IMR-90 (cell line): ENCODE measurements at places on chromosomes 12 and 14. TPM values are rescaled to one million over a fixed set of nuclear protein-coding genes. Genes with fewer than 3 reads are reported as not detected.

The KCNH3 gene
- total RNA-seq = 0.28 TPM in 1 of 2 replicates, not detected in the other

The RD3L gene
- total RNA-seq = not detected in 2 replicates

The SLC24A4 gene
- total RNA-seq = under 0.01 TPM in 1 of 2 replicates, not detected in the other

The GPR84 gene
- not detected in 2 replicates for total RNA-seq

GRCh38 chr12:58530742-58531062 is 389.6 kb downstream of the LRIG3 start:
- no peaks in the 10 kb centered on the region for H3K27me3 ChIP-seq
- peaks cover 7% of the 10 kb centered on the region for H3K4me1 ChIP-seq
- no peaks in the 10 kb centered on the region for H3K36me3 ChIP-seq
- peak; percentile 92 for DNase-seq
- no peak overlapping the region for H3K4me3 ChIP-seq

DNA sequence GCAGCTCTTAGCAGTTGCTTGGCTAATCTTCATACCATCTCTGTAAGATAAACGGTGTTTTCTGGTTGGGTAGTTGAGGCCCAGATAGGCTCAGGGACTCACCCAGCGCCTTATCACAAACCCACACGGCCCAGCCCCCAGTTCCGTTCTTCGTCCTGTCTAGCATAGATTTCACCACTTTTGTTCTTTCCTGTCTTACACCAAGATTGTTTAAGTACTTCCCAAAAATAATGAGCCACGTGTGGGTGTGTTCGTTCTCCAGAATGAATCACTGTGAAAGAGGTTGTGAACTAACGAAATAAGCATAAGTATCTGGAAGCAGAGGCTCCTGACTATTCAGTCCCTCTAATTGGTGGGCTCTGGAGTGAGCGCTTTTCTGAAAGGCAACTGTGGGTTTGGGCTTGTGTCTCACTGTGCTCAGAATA is 21.4 kb downstream of the ACVR1B start:
- peaks cover 38% of the 10 kb centered on the region for H3K4me1 ChIP-seq
- peak overlapping the region; percentile 34; the same call in 1 of the 2 replicates for H3K27ac ChIP-seq
- peak; percentile 73 for DNase-seq
- H3K27me3 ChIP-seq = no peaks in the 10 kb centered on the region
- H3K36me3 ChIP-seq = peaks cover 21% of the 10 kb centered on the region

- H3K36me3 ChIP-seq = no peaks in the 10 kb centered on the region
- H3K4me3 ChIP-seq = no peak overlapping the region
- no peaks in the 10 kb centered on the region for H3K4me1 ChIP-seq
- H3K27ac ChIP-seq = no peak overlapping the region
- no peaks in the 10 kb centered on the region for H3K27me3 ChIP-seq
- no peak for DNase-seq
Observed at GRCh38 chr12:66736931-66737330, 58.1 kb upstream of the GRIP1 start.

DNA sequence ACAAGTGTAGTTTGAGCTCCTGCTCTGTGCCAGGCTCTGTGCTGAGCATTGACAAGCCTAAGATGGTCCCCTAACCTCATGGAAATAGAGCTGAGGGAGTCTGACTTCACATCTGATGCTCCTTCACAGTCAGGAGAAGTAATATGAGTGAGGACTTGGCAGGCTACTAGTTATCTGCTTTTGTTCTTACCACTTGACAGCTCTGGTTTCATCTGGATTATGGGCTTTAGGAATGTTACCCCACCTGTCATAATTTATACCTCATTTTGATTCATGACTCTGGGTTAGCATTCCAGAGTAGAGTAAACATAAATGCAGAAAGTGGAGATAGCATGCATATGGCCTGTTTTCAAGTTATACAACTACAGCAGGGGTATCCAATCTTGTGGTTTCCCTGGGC is 40.5 kb downstream of the ATP6V1D start:
- H3K36me3 ChIP-seq = peaks cover 22% of the 10 kb centered on the region
- H3K4me3 ChIP-seq = no peak overlapping the region
- H3K27me3 ChIP-seq = no peaks in the 10 kb centered on the region

DNA sequence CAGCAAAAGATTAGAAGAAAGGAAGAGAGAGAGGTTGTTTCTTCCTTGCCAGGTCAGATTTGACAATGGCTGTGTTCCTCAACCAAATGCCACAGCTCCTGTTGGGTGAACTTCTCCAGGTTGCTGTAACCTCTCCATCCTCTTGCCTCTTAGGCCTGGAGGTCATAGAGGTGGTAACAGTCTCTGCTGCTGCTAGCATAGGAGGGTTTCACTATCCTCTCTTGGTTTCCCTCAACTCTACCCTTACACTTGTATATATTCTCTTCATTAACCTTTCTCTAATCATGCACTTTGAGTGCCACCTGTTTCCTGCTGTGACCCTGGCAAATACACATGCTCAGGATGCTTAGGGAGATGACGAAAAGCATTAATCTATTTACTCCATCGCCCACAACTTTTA is 67.7 kb upstream of the HIF1A start:
- peaks cover 4% of the 10 kb centered on the region for H3K4me1 ChIP-seq
- DNase-seq = no peak
- H3K36me3 ChIP-seq = no peaks in the 10 kb centered on the region
- no peak overlapping the region for H3K27ac ChIP-seq

GRCh38 chr12:104596898-104597843 is 140.4 kb downstream of the CHST11 start:
- no peak overlapping the region for H3K4me3 ChIP-seq
- DNase-seq = no peak
- no peaks in the 10 kb centered on the region for H3K4me1 ChIP-seq
- H3K36me3 ChIP-seq = no peaks in the 10 kb centered on the region
- no peaks in the 10 kb centered on the region for H3K27me3 ChIP-seq

- no peak overlapping the region for H3K27ac ChIP-seq
- H3K36me3 ChIP-seq = no peaks in the 10 kb centered on the region
- DNase-seq = no peak
- no peaks in the 10 kb centered on the region for H3K4me1 ChIP-seq
- H3K4me3 ChIP-seq = no peak overlapping the region
- H3K27me3 ChIP-seq = no peaks in the 10 kb centered on the region; the same call in 1 of the 2 replicates
Observed at GRCh38 chr12:85309125-85309566, 29.1 kb downstream of the ALX1 start.
